ENCODE measurements at places on chromosomes 16 and 17.

DNA sequence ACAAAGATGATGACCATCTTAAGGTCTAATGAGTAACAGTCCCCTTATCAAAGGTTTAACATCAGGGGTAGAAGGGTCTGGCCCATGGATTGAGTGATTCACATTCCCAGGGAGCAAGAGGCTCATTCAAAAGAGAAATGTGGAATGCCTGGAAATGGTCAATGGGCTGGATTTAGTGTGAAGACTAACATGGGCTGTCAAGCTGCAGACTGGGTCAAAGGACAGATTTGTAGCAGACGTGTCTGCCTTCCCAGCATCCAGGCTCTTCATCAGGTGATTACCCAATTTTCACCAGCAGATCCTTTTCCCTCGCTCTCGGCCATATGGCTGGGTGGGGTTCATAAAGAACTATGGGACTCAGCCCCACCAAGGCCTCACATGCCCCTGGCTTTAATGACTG lies 26.8 kb downstream of the DCUN1D3 start:
- DNase-seq: no peak

DNA sequence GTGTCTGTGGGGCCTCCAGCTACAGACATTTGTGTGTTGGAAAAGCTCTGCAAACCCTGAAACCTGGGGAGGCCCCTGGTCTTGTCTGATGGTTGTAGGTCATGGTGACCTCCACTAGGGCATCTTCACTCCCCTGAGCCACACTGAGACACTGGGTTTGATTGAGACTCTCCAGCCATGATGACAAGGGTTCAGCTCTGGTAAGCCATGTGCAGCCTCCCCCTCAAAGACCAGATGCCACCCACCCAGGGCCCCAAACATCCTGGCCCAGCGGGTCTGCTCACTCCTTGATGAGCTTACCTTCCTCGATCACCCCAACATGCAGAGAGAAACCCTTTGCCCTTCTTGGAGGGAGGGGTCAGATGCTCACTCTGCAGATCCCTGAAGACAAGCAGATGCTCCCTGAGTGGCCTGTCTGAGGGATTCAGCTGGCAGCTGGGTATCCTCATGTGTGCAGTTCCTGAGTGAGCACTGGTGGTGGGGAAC lies 101.6 kb downstream of the METRNL start:
- peak; percentile 34 for DNase-seq

DNA sequence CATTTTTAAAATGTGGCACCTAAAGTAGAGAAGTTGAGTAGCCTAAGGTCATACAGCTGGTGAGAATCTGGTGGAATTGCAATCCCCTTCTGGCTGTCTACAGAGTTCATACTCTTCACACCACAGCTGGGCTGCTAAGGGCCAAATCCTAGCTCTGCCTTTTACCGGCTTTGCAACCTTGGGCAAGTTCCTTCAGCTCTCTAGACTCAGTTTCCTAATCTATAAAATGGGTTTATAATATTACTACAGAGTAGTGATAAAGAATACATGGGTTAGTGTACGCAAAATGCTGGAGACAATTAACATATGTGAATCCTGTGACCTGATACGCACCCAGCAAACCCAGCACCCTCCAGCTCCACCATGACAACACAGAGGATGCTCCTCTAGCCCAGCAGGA lies 298.2 kb upstream of the MAF start:
- DNase-seq: no peak

DNA sequence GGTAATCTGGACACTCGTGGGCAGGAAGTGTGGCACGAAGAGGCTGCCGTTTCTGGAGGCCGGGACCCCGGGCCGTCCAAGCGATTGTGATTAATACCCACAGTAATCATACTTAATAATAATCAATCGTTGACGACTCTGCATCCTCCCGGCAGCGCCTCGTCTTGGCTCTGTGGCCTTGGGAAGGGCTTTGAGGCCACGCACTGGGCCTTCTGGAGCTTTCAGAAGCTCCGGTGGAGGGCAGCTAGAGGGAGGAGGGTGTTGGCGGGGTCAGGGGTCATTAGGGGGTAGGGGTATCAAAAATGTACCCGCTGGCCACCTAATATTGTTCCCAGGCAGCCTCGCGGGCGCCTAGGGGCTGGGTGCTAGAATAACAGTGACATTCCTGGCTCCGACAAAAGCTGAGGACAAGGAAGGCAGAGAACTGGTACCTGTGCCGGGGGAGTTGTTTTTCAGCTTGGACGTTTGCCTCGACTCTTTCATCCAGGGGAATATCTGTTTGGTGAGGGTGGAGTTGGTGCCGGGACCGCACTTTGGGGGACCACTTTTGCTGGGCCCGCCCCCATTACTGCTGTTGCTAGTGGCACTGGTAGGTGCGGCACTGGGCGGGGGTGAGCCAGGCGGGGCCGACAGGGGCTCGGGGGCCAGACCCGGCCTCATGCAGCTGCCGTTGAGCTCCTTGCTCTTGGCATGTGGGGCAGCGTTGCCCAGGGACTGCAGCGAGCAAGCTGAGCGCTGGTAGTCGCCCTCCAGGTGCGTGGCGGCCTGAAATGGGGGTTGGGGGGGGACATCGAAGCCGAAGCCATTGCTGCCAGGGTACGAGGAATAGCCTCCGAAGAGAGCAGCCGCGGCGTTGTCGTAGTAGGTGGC lies 6.9 kb upstream of the HOXB2 start:
- no peak for DNase-seq

- DNase-seq: no peak
Measured at GRCh38 chr16:86495756-86496261, 14.5 kb upstream of the FOXF1 start.
